ENCODE measurements at places on chromosomes 12 and 14. TPM values are rescaled to one million over a fixed set of nuclear protein-coding genes. Genes with fewer than 3 reads are reported as not detected.

- no peak for DNase-seq
Measured at GRCh38 chr12:74776378-74776777, 238.7 kb downstream of the ATXN7L3B start.

DNA sequence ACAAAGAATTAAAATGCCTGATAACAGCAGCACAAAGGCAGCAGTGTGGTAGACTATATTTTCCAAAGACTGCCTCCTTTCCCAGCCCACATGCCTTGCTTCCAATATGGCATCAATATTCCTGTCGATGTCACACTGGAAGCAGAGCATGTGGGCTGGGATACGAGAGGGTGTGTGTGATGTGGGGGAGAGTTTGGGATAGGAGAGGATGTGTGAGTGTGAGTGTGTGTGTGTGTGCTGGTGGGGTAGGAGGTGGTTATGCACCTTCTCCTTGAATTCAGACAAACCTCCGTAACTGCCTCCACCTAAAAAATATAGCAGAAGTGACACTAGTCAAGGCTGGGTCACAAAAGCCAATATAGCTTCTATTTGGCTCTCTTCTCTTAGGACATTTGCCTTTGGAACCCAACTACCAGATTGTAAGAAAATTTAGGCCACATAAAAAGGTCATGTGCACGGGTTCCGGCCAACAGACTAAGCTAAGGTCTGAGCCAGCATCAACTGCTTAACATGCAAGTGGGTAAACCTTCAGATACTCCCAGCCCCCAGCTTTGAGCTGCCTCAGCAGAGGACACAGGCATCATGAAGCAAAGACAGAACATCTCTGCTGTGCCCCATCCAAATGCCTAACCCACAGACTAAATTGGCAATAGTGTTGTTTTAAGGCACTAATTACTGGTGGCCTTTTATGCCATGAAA is 29.5 kb downstream of the SPPL3 start:
- no peak for DNase-seq

DNA sequence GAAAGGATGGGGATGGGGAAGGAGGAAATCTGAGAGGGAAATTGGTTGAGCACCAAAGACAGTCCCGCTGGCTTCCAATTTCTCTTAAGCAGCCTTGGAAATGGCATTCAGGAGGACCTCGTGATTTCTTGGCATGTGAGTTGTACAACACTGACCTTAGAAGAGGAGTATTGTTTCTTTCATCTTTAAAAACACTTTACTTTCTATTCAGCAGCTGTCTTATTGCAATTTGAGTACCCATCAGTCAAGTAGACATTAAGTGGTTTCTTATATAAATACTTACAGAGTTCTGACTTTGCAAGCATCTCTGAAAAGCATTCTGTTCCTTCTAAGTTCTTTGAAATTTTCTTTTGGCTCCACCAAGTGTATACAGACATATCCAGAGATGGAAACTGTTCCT is 83.2 kb downstream of the LMNTD1 start:
- peak; percentile 58 for DNase-seq

GRCh38 chr14:68768316-68768715 is 24.6 kb downstream of the ZFP36L1 start:
- DNase-seq = no peak

GRCh38 chr12:31366104-31366621 is 40.2 kb upstream of the SINHCAF start:
- no peak for DNase-seq

DNA sequence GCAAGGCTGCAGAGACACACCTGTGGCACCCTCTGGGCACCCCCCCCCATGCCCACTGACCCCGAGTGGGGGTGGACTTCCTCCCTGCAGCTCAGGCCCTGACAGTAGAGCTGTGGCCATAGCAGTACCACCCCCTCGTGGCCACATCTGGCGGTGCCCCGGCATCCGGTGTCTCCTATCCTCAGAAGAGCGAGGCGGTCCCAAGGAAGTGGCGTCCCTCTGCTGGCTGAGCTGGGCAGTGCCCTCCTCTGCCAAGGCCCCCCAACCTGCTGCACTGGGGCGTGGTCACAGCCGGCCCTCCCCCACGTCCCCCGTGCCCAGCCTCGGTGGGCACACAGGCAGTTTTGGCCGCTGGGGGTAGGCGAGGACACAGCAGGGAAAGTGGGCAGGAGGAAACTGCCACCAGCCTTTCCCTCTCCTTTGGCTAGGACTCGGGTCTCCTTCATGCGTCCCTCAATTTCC is 6.0 kb upstream of the SLC6A12 start:
- DNase-seq = peak; percentile 63

DNA sequence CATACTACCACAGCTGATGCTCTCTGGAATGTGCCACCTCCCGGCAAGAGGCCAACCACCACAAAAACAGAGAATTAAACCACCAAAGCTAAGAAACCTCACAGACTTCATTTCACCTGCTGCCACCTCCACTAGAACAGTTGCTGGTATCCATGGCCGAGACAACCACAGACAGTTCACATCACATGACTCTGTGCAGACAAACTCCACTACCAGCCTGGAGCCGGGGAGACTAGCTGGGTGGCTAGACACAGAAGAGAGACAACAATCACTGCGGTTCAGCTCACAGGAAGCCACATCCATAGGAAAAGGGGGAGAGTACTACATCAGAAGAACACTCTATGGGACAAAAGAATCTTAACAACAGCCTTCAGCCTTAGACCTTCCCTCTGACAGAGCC is 78.2 kb downstream of the RALGAPA1 start:
- DNase-seq = no peak

- DNase-seq = peak; percentile 60
Measured at GRCh38 chr12:54417712-54418440, 1.2 kb downstream of the ITGA5 start.

- DNase-seq = no peak
Measured at GRCh38 chr12:6458281-6459003, 6.6 kb downstream of the TAPBPL start.

DNA sequence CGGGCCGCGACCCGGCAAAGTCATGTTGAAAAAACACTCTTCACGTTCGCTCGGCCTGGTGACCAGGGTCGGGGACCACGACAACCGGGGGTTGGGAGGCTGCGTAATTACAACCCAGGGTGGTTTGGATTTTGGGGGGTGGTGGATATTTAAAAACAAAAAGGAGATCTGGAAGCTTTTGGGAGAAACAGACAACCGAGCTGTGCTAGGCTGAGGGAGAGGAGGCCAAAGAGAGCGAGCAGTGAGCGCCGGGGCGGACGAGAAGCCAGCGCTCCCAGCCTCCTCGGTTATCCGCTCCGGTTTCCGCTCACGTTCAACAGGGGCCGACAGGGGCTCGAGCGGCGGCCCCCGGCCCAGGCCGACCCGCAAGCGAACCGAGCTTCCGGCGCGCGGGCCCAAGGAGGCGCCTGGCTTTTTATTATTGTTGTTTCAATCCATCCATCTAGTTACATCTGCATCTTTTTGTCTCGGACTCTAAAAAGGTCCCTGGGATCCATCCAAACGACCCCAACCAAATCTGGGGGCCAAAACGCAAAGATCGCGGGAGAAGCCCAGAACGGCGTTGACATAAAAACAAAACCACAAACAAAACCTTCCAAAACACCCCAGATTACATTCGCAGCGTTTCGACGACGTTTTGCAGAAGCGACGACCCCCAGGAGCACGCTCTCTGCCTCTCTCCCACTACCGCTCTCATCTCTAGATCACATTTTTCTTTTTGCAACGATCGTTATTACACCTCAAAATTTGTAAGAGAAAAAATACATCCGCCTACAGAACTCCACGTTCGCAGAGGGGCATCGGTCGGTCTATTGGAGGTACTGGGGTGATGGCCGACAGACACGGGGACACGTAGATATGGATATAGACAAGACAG is 771 bp downstream of the OTX2 start:
- peak; percentile 12 for DNase-seq

GRCh38 chr14:52730709-52731111 is 744 bp downstream of the STYX start:
- DNase-seq = no peak

GRCh38 chr14:77248666-77249065 is 22.3 kb downstream of the NGB start:
- DNase-seq = no peak

DNA sequence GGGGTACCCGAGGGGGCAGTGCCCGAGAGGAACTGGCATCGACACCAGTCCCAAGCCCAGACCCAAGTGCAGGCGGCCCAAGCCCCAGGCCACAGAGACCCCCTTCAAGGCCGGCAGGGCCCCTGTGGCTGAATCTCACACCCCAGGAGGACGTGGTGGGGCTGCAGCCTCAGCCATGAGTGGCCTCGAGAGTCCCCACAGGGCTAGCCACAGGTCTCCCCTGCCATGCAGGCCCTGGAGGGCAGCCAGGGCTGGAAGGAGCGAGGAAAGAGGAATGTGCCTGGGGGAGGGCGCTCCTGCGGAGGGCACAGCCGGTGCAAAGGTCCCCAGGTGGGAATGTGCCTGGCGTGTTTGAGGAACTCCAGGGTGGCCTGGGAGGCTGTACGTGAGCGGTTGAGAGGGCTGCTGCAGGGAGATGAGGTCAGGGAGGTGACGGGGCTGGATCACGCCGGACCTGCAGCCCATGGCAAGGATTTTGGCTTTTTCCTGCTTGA is 86.1 kb downstream of the NCOR2 start:
- DNase-seq = no peak

GRCh38 chr14:83300476-83301064 is 1766.9 kb upstream of the SEL1L start:
- peak; percentile 72 for DNase-seq

DNA sequence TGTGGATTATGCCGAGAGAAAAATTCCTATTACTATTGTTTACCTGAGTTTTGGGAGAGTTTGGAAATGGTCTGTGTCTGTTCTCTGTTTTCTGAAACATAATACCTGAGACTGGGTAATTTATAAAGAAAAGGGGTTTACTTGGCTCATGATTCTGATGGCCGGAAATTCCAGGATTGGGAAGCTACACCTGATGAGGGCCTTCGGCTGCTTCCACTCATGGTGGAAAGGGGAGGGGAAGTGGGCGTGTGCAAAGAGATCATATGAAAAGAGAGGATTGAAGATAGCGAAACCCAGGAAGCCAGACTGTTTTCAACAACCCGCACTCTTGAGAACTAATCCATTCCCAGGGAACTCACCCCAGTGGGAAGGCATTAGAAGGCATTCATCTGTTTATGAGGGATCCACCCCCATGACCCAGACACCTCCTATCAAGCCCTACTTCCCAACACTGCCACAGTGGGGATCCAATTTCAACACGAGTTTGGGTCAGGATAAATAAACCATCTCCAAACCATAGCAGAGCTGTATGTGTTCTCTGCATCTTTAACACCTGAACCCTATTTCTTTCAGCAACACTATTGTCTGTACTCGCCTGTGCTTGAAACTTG is 51.1 kb downstream of the APAF1 start:
- DNase-seq = no peak

GRCh38 chr14:27528328-27528727 is 930.5 kb upstream of the NOVA1 start:
- peak; percentile 35 for DNase-seq

DNA sequence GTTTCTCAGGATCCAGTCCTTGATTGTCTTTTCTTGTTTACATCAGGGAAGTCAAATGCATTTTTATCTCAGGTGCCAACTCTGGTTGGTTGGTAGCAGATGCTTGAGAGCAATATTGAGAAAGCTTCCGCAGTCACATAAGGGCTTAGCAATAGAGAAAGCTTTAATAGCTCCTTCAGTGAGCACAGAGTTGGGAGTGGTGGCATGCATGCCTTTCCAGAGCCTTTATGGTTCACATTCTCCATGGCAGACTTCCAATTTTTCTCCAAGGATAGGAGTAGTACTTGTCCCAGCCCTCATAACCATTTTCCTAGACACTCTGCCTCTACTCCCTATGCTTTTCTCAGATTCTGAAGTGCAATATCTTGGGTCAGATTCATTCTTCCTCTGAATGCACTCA is 280.4 kb downstream of the AEBP2 start:
- no peak for DNase-seq

DNA sequence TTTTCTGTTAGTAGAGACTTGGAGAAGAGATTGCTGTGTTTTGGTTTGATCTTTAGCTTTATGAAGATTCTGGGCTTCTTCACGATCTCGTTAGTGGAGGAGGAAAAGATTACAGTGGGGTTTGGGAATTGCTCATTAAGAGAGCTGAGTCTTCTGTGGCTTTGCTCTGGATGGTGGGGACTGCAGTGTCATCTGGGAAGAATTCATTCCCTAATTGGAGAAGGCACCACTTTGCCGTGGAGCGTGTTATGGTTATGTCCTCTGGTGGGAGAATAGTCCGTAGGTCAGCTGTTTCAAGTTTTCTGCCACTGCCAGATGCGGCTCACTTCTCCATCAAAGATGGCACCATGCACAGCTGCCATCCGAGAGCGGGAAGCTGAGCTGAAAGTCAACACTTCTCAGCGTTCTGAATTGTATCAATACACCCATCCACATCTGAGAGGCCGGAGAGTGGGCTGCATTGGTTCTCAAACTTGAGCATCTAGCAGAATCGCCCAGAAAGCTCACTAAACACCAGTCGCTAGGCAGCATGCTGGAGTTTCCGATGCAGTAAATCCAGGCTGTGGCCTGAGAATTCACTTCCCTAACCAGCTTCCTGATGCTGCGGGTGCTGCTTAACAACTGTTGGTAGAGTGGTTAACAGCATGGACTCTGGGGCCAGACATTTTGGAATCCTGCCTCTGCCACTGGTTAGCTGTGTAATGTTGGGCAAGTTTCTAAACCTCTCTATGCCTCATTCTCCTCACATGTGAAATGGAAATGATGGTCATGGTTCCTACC is 117.8 kb downstream of the PLXNC1 start:
- DNase-seq = peak; percentile 58

DNA sequence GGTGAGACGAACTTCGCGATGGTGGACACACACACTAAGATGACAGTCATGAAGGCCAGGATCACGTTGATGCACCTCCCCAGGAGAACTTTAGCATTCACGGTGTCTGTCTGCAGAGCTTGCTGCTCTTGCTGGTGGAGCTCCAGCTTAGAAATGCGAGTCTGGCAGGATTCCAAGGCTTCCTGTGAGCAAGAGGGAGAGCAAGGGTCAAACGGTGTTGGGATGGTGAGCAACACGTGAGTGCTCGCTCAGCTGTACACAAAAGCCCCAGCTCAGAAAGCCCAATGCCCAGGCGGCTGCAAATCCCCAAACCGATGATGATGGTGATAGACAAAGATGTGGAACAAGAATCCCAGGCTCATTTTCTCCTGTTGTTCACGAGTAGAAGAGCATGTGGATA is 78.8 kb downstream of the TMCC3 start:
- DNase-seq = peak; percentile 48

- DNase-seq = no peak
Measured at GRCh38 chr12:107822356-107822755, 47.9 kb downstream of the ASCL4 start.

DNA sequence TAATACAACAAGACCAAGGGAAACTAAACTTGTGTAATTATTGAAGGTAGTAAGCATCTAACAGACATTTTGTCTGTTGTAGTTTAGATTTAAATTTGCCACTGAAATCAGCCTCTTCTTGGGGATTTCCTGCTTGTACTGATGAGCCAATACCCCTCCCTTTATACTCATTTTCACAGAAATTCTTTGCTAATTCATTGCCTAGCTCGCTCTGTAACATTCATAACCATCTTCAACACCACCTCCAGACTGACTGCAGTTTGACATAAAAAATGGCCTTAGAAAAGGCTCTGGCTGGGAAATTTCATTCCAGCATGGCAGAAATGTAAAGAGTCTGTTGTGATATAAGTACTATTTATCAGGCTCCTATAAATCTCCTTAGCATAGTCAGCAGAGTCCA is 109.7 kb upstream of the FLRT2 start:
- DNase-seq = no peak

PLEKHG7 gene
- total RNA-seq = not detected

DIO2 gene
- 71.7 TPM for total RNA-seq

FAM222A gene
- total RNA-seq = 3.1 TPM

TAS2R30 gene
- total RNA-seq = 16.9 TPM

MYBPC1 gene
- 2,862 TPM for total RNA-seq

TRHDE gene
- 1.8 TPM for total RNA-seq

AQP6 gene
- 0.10 TPM for total RNA-seq

PZP gene
- total RNA-seq = not detected

LMO3 gene
- total RNA-seq = 7.2 TPM

MYF6 gene
- 164 TPM for total RNA-seq

TAS2R14 gene
- total RNA-seq = 9.1 TPM

Measured in tongue (tissue), 3 donors.